ENCODE measurements at places on chromosomes 12 and 14.

GRCh38 chr12:27785882-27786570 lies 6.0 kb upstream of the MANSC4 start:
- no peak for DNase-seq

GRCh38 chr14:60935319-60935718 lies 45.6 kb downstream of the TRMT5 start:
- DNase-seq, result no peak

DNA sequence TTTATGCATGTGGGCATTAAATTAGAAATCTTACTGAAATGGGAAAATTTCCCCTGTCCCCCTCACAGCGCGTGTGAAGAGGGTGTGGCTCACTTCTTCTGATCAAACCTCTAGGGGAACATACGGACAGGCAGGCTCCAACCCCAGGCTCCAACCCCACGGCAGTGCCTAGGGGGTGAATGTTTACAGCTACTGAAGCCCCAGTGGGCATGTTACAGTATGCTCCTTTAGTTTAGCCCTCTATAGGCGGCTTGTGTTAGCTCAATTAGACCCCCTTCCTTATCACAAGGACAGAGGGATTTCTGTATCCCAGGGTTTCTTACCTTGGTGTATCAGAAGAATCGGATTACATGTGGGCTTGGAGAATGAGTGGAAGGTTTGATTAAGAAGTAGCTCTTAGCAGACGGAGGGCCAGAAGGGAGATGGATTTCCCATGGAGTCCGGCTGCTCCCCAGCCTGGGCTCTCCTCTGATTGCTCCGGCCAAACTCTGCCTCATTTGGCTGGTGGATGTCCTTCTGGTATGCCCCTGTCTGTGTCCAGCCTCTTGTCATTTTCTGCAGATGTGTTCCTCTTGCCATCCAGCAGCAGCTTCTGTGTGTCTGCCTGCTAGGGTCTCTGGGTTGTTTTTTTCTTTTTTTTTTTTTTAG lies 223.7 kb downstream of the TMTC2 start:
- DNase-seq, result no peak

- DNase-seq, result no peak
Measured at GRCh38 chr12:51403681-51404136, 12.5 kb upstream of the GALNT6 start.

GRCh38 chr14:73259837-73260236 lies 22.5 kb downstream of the PAPLN start:
- no peak for DNase-seq
